ENCODE measurements at places on chromosomes 5 and 9.

DNA sequence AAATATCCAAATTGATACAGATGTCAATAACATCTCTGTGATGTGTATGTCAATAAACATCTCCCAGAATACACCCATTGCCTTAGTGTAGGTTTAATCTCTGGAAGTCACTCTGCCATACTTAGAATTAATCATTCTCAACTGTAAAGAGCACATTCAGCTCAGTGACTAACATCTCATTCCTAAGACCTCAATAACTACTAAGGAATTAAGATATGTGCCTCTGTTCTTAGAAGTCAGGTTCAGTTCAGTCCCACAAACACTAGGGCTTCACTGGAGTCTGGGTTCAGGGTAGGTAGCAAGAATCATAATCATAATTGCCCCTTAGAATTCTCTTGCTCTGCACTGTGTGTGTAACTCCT, 31.7 kb downstream of the UGCG start:
- no peak for DNase-seq

GRCh38 chr5:139393497-139394122, 1.3 kb downstream of the PROB1 start:
- DNase-seq, result no peak

DNA sequence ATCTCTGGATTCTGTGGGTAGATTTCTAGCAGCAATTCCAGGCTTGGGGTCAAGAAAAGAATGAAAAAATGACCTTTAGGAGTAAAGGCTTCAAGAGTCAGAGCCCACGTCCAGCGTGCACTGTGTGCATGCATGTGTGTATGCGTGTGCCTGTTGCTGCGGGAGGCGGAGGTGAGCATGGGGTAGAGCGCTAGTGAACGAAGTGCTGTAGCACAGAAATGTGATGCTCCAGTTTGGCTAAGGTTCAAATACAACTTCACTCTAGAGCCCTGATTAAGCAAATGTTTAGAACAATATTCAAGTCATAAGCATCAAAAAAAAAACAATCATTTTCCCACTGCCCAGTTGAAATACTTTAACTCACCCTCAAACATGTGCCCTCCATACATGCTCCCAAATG, 403.9 kb downstream of the ZNF608 start:
- DNase-seq, result no peak

DNA sequence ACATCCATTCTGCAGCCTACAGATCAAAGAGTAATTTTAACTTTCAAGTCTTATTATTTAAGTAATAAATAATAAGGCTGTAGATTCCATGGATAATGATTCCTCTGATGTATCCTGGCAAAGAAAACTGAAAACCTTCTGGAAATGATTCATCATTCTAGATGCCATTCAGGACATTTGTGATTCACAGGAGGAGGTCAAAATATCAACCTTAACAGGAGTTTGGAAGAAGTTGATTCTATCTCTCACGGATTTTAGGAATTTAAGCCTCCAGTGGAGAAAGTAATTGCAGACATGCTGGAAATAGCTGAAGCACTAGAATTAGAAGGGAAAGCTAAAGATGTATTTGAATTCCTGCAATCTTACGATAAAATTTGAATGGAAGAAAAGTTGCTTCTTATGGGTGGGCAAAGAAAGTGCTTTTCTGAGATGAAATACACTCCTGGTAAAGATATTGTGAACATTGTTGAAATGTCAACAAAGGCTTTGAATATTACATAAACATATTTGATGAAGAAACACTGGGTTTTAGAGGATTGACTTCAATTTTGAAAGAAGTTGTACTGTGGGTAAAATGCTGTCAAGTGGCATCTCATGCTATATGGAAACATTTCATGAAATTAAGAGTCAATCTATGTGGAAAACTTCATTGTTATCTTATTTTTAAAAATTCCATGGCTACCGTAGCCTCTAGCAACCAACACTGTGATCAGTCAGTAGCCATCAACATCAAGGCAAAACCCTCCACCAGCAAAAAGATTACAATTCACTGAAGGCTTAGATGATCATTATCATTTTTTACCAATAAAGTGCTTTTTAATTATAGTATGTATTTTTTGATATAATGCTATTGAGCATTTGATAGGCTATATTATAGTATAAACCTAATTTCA, 1141.0 kb downstream of the CDH12 start:
- DNase-seq, result no peak

DNA sequence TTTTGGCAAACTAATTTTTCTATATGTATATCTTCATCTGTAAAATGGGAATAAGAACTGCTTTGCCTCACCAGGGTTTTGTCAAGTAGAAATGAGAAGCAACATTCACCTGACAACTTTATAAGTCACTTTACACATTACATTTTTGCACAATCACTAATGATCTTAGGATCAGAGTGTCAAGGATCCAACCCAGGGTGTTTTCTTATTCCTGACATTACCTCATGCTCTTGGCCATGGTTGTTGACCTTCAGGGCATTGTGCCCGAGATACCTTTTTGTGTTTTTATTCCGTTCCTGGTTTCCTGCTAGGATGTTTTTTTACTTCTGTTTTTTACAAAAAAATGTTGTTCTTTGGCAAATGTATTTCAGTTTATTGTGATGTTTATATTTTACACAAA, 22.2 kb upstream of the RASA1 start:
- DNase-seq, result no peak

DNA sequence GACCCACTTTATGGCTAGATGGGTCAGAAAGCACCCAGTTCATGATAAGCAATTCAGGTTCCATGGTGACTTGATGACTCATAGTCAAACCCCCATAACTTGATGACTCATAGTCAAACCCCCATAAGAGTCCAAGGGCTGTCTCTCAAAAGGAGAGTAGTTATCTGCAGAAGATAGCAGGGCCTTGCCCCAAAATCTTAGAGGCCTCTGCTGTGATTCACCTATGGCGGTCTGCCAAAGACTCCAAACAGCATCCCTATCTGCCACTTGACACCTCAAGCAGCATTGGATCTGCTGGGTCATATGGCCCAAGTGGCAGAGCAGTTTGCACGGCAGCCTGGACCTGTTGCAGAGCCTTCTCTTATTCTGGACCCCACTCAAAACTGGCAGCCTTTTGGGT, 395.2 kb upstream of the KIF2A start:
- no peak for DNase-seq

GRCh38 chr5:155091063-155091648, 77.6 kb downstream of the KIF4B start:
- no peak for DNase-seq

GRCh38 chr9:86376016-86376415, 21.8 kb upstream of the TUT7 start:
- DNase-seq, result no peak

GRCh38 chr5:64615895-64616294, 74.4 kb upstream of the SHISAL2B start:
- no peak for DNase-seq

GRCh38 chr9:76720245-76720644, 44.0 kb upstream of the PCA3 start:
- DNase-seq, result no peak

DNA sequence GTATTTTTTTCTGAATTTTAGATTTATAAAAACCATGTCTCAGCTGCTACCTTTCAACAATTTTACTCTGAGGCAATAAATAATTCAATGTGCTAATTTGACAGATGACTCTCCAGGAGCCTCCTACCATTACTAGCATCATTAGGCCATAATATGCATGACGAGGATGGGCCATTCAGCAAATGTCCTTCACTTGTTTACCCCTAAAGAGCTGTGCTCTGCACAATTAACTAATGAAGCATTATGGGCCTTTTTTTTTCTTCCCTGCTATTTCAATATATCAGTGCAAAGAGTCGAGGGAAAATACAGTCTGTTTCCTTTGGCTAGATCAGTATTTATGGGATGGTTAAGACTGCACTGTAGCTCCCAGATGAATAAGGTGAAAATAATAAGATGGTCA, 627.2 kb downstream of the ISL1 start:
- no peak for DNase-seq

GRCh38 chr5:99243111-99243510, 314.3 kb upstream of the CHD1 start:
- no peak for DNase-seq

DNA sequence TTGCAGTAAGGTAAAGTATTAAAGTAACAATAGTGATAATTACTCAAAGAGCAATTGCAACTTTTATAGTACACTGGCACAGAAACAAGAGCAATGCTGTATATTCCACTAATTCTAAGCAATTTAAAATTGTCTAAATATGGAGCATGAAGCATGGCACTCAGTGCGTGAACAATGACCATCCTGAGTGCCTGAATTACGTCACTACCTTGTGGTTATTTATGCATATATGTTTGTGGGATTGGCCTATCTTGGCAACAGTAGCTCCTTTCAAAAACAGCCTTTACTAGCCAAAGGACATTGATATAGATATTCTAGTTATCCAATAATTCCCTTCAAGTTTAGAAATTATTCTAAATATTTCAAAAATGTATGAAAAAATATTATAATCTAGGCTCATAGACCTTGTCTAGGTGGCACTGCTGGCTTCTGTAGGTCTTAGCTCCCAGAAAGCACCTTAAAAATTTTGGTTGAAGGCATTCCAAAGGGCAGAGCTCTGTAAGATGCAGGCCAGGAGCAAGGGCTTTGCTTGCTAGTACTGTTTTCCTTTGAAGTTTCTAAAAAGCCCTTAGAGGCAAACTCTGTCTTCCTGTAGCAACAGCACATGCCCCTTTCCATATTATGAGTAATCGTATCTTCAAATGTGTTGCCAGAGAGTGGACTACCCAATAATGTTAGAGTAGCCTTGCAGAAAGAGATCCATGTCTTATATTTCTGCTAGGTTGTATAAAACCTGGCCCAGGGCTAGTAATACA, 719.3 kb downstream of the NR2F1-AS1 start:
- no peak for DNase-seq

DNA sequence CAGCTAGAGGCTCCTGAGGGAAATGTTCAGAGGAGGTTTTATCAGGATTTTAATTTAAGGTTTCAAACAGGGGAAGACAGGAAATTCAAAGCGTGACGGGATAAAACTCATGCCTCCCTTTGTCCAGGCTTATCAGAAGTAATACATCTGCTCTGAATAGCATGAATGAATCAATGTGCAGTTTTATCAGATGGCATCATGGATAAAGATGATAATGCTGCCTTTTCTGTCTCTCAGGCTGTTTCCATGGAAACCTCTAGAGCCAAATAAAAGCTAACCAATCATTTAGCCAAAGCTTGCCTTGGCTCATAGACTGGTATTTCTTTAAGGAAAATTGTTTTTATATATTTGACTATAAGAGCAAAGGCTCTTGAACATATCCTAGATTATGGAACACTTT, 16.4 kb downstream of the MFAP3 start:
- no peak for DNase-seq

- DNase-seq, result no peak
These were observed 6.7 kb downstream of the NRARP start for GRCh38 chr9:137295238-137295811.

DNA sequence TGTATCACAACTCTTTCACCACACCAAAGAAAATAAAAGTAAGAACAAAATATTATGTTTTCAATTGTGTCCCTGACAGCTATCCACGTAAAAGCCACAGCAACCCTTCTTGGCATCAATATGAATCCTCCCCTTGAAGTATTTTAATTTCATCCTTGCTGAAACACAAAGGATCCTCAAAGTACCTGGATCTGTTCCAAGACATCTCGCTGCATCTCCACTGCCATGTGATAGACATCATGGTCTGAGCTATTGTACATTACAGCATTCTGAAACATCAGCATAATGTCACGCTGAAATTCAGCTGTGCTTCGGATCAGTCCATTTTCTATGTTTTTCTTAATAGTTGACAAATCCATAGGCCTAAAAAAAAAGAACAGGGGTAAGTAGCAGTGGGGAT, 17.7 kb downstream of the BRD8 start:
- DNase-seq, result no peak

- no peak for DNase-seq
These were observed 2.5 kb downstream of the IL11RA start for GRCh38 chr9:34654323-34655051.

DNA sequence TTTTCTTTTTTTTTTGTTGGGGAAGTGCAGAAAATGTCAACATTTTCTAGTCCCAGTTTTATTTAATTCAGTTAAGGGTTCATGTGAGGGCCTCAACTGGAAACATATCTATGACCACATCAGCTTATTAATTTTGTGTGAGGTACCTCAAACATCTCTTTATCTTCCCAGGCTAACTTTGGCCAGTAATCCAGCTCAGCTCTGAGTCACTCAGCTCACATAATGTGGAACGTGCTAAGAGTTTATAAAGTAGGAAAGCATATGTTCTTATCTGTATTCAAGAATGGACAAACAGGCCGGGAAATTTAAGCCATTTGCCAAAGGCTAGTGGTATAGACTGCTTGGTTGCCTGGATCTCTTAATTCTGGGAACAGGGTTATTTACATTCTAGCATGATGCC, 118.4 kb downstream of the INSYN2B start:
- DNase-seq, result no peak

DNA sequence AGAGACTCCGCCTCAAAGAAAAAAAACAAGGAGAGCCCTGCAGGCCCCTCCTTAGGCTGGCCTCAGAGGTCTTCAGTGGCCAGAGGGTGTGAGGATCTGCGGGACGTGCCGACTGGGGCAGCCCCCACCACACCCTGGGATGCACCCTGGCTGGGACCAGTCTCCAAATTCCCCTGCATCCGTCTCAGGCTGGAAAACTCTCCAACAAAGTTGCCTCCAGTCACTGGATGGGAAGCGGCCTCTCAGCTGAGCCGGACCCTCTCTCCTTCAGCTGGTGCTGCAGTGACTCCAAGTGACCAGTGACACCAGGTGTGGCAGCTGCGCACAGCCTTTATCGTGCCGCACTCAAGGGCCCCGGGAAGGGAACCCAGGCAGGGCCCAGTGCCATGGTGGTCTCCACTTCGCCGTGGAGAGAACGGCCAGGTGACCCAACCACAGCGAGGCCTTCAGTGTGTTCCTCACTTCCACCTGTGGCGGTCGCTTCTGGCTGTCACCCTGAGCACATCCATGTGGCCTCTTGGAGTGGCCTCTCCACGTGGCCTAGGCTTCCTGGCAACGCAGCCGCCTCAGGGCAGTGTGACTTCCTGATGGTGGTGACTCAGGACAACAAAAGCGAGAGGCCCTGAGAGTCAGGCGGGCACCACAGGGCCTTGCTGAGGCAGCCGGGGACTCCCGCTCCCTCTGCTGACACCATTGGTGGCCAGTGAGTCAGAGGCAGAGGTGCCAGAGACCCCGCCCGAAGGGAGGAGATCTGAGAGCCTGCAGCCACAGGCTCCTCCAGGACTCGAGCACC, 19.3 kb upstream of the CAMSAP1 start:
- DNase-seq, result no peak

DNA sequence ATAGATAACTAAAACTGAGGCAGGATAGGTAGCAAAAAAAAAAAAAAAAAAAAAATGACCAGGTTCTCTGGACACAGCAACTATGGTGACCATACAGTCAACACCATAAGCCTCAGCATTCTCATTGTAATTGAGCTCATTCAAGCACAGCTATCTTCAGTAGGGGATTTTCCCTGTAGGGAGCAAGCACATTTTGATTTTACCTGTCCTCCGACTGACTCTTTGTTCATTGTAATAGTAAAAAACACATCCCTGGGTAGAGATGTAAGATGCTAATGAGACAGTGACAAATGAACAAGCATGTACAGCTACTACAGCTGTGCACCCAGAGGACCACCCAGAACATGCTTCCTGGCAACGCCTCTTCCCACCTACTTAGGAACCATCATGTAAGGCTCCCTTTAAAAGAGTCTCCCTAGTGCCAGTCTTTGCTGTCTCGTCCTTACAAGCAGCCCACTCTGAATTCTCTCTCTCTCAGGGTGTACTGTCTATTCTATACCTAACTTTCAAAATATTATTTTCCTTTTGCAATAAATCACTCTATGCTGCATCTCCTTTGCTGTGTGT, 65.0 kb upstream of the FBXW11 start:
- no peak for DNase-seq
